ENCODE measurements at places on chromosomes 7 and 10. TPM values are rescaled to one million over a fixed set of nuclear protein-coding genes. Genes with fewer than 3 reads are reported as not detected.

Gene CYP2C19
- 2.1 TPM for total RNA-seq

Gene GNAT3
- total RNA-seq: 4.0 TPM

Gene ZNF783
- 8.5 TPM for total RNA-seq

Gene TRIM73
- 2.8 TPM for total RNA-seq

Gene WEE2
- not detected for total RNA-seq

Gene TMEM184A
- total RNA-seq: 22.1 TPM

GRCh38 chr10:80894311-80894791 is 356.6 kb downstream of the SH2D4B start:
- no peak for DNase-seq

GRCh38 chr10:5840314-5841307 is 27.4 kb upstream of the GDI2 start:
- no peak for DNase-seq

- no peak for DNase-seq
These were observed 37.4 kb downstream of the ASZ1 start for GRCh38 chr7:117389871-117390270.

- no peak for DNase-seq
These were observed 151.5 kb downstream of the SLIT1 start for GRCh38 chr10:97034301-97034700.

DNA sequence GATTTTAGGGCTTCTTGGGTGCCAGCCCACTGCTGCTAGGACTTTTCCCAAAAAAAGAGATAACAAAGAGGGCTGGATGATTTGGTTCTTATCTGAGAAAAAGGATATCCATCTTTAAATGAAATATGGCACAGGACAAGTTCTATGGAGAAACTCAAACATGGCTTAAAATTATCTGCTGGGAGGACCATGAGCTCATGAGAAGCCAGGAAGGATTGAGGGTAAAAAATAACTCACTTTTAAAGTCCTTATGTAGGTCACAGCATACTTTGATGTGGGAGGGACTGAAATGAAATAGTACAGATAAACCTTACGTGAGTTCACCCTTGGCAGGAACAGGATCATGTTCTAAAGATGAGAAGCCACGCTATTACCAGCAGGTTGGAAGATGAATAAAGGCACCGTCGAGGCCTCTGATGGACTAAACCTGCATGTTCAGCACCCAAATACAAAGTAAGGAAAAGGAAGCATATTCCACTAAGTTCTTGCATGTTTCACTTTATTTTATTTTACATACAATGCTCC is 369.2 kb upstream of the KLF6 start:
- DNase-seq: no peak

DNA sequence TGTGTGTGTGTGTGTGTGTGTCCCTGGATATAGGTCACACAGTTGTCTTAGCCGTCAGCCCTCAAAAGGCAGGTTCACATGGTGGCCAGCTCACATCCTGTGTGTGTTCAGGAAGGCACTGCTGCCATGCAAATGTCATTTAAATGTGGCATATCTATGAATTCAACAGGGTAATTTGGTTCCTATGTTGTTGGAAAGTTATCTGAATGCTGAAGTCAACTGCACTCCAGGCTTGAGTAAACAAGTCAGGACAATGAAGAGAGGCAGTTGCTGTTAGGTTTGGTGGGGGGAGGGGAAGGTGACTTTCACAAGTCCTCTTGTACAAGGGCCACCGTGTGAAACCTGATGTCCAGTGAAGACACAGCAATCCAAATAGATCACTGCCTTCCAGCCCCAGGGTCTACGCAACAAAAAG is 61.1 kb downstream of the PTPRE start:
- DNase-seq: no peak

DNA sequence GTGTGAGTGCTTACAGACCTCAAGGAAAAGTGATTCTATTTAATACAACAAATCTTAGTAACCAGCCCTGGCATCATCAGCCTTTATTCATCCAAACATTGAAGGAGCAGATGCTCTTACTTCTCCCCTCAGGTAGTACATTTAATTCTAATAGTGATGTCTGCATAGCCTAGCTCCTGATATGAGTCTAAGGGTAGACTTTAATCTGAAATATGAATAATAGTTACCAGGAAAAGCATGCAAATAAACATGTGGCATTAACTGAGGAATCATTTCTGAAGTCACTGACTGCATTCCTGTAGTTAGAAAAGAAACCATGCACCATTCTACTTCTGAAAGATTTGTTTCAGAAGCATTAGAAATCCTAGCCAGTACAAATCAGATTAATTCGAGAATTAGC is 25.7 kb upstream of the LMBR1 start:
- no peak for DNase-seq

DNA sequence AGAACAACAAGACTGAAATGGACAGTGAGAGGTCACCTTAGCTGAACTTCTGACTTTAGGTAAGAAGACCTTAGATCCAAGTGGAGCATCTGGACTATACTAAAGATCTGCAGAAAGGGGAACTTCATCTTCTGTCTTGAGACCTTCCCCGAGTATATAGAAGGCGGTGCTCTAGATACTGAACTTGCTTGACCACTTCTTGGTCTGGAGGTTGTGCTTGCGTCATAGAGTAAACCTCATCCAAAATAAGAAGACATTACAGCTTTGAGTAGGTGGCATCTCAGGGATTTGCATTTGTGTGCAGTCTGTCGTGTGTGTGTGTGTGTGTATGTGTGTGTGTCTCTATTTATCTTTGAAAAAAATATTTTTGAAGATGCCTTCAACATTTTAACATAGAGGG is 157.5 kb downstream of the CHN2 start:
- DNase-seq: no peak

GRCh38 chr10:124693801-124694416 is 50.3 kb downstream of the FAM53B start:
- DNase-seq: no peak

DNA sequence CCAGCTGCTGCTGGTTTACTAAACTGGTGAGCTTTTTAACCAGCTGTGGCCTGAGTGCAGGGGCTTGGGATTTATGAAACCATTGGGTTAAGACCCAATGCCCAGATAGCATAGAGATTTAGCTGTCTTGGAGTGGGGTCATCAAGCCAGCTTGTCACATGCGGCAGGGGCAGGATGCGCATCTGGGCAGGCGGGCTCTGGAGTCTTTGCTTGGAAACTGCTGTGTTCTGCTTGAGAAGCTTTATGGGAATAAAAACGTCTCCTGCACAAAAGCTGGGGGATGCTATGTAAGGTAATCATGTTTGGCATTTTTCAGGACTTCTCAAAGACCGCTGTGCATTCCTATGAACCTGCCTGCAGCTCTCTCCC is 136.3 kb downstream of the MAPK8 start:
- DNase-seq: no peak

GRCh38 chr7:81402227-81402626 is 367.6 kb downstream of the HGF start:
- DNase-seq: peak; percentile 35
